ENCODE measurements at places on chromosomes 16 and 17.

DNA sequence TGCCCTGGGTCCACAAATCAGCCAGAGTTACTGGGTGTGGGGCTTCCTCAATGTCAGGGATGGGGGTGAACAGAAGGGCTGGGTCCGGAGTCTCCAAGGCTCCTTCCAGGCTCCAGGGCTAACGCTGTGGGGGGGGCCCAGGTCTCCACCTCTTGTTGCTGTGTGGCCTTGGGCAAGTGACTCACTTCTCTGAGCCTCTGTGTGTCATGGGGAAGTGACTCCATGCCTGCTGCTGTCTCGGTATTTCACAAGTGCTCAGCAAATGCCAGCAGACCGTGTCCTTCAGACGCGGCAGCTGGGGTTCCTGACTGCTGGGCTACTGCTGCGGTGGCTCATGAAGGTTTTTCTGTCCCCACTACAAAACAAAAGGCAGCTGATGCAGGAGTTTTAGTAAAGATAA is 26.6 kb downstream of the JPH3 start:
- DNase-seq: no peak

GRCh38 chr16:9787717-9788116 is 394.5 kb downstream of the GRIN2A start:
- DNase-seq: no peak

GRCh38 chr16:3690470-3690928 is 26.8 kb downstream of the TRAP1 start:
- DNase-seq: peak; percentile 97

DNA sequence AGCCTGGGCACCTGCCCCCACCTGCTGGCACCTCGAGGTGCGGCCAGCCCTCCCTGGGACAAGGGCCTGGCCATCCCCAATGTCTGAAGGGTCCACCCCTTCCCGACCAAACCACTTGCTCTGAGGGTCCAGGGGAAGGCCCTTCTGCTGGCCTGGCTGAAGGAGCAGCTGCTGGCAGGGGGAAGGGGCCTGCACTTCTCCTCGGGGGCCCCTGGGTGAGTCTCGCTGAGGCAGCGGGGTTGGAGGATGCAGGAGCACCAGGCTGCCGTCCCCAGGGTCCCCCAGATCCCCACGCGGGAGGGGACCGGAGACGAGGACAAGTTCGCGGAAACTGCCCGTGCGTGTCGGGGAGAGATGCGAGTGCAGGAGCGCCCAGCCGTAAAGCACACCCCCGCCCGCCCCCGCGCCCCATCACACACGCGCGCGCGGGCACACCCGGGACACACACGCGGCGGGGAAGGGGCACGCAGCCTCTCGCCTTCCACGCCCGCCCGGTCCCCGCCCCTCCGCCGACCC is 725 bp upstream of the CACNA1H start:
- no peak for DNase-seq

GRCh38 chr17:83007504-83008185 is 71.8 kb upstream of the METRNL start:
- DNase-seq: no peak

GRCh38 chr16:11181242-11181898 is 74.6 kb downstream of the SOCS1 start:
- DNase-seq: no peak

- DNase-seq: peak; percentile 8
These were observed 143.2 kb downstream of the NPIPB5 start for GRCh38 chr16:22653876-22654275.

DNA sequence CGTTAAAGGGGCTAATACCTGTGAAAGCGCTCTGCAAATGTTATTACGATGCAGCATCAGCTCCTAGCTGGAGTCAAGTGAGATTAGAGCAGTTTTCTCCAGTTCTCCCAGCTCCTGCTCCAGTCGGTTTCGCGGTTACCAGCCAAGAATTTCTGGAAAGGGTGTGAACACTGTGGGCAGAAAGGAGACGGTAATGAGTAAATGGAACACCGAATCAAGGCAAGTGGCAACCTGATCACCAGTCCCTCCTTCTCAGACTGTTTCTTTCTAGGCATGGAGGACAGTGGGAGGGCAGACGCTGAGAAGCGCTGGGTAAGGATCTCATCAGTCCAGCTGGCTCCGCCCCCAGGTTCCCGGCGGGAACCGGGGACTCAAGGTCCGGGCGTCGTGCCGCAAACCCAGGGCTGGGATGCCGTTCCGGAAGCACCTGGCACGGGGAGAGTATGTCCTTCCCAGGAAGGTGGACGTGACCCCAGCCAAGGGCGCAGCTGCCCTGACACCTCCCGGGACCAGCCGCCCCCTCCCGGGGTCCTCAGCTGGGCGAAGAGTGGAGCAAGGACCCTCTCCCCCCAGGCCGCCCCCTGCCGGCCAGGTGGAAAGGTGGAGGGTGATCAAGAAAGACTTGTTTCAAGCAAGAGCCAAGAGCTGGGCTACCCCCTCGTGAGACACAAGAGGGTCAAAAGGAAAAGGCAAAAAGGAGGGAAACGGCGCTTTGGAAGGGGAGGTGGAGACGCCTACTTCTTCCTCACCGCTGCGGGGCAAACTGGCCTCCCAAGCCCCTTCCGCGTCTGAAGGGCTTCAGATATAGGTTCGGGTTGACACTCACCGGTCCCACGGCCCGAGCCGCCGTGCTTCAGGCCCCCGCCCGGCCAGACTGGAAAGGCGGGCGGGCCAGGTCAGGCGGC is 481 bp downstream of the MYO19 start:
- no peak for DNase-seq

DNA sequence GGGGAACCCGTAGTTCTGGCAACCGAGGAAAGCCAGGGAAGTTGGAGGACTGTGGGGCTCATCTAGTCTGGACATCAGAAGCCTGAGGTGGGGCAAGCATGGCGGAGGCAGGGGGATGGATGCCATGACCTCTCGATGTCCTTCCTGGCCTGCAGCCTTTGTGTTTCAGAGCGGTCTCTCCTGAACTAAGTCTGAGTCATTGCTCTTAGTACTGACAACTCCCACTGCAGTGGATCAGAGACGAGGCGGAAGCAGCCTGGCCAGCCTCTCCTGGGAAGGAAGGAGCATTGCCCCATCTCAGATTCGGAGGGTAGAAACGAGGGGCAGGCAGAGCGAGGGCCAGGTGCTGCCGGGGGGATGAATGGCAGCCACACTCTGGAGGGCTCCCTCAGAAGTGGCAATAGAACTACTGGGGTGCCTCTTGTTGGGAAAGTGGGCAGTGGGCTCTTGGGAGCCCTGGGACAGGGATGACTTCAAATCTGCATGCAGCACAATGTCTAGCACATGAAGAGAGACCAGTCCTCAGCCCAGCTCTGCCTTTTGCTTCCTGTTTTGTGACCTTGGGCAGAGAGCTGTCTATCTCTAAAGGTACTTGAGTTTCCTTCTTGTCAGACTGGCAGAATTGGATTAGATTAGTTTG is 3.6 kb upstream of the STAC2 start:
- no peak for DNase-seq

DNA sequence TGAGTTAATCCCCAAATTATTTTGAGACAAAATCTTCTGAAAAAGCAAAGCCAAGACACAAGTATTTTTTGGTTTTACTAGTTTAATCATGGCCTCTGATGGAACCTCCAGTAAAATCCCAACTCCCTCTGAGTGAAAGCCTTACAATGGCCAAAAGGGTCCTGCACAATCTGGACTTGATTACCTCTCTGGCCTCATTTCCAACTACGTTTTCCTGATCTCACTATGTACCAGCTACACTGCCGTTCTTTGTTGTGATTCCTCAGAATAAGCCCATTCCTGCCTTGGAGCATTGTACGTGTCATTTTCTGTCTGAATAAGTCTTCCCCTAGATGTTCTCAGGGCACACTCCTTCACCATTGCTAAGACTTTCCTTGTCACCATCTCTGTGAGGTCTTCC is 37.3 kb downstream of the SPOP start:
- DNase-seq: no peak

GRCh38 chr17:4997302-4998026 is at the start of the genes INCA1 and KIF1C:
Gene INCA1 (minus strand): TSS chr17:4997522. CDS start chr17:4994437, 3,085 bp downstream.
Gene KIF1C (plus strand): TSS chr17:4997950. CDS start chr17:5000247, 2,297 bp downstream.
- peak; percentile 56 for DNase-seq

- DNase-seq: no peak
These were observed 183.5 kb upstream of the SDK2 start for GRCh38 chr17:73827627-73828291.

DNA sequence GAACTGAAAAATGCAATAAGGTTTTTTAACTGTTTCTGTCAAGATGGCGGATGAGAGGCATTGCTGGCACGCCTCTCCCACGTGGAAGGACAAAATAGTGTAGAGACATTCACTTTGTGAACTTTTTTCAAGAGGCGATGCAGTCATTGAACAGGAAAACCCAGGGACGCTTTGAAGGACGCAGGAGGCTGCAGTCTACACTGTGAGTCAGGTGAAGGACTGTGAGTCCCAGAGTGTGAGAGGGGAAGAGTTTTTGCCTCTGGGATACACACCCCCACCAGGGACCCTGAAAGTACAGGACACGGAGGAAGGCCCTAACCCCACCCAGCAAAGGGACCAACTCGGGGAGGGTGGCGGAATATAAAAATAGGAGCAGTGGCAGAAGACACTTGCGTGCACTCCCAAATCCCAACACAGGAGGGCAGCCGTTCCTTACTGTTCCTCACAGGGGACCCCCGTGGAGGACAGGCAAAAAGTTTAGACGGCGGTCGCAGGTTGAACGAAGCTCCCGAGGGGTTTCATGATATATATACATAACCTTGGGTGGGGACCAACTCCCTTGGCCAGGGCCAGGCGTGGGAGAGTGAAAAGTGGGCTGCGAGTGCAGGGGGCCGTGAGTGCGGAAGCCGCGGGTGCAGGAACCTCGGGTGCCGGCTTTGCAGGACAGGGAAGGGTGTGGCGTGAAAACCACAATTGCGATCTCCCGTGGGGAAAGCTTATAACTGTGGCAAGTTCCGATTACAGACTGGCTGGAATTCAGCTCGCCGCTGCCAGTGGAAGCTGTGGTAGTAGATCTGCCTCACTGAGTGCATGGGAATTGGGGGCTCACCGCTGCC is 82.0 kb upstream of the ALOX12 start:
- no peak for DNase-seq

DNA sequence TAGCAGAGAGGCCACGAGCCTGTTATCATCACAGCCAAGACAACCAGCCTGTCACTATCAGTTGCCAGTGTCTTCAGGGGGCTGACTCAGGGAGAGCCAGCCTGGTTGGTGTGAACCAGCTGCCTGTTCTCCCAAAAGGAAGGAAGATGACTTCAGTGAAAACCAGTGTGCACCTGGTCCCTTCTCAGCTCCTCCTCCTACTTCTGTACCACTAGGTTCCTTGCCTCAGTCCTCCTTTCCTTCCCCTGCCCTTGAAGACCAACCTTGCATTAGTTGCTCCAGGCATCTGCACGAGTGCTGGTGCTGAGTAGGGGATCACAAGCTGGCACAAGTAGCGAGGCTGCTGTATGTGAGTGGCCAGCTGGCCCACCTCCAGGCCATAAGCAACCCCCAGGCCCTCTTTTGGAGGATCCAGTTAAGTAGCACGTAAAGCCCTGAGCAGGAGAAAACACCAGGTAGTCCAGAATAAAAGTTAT is 8.5 kb downstream of the TUBG1 start:
- DNase-seq: no peak

- no peak for DNase-seq
These were observed 13.8 kb downstream of the KCTD19 start for GRCh38 chr16:67312719-67313118.

GRCh38 chr17:42067371-42068091 is 17.1 kb upstream of the C17orf113 start:
- DNase-seq: no peak
